ENCODE measurements at places on chromosomes 12 and 14.

- DNase-seq, result no peak
Observed at GRCh38 chr12:67594888-67595287, 53.7 kb upstream of the DYRK2 start.

- DNase-seq, result no peak
Observed at GRCh38 chr14:103298620-103299019, 35.4 kb upstream of the EIF5 start.

- no peak for DNase-seq
Observed at GRCh38 chr14:93956514-93957332, 19.6 kb downstream of the ASB2 start.

DNA sequence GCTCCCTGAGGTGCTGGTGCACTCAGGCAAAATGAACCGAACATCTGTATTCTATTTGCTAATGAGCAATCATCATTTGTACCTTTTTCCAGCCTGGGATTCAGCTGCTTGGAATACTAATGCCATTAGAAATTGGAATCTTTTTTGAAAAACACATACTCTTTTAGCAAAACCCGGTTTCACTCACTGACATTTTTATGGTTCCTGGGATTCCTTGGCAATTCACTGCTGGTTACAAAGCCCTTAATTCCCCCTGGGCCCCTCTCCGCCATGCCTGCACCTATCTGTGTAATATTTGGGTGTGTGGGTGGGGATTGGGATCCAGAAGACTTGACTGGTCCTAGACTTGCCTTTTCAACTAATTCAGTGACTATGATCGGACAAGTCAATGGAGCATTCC is 199.1 kb downstream of the FOXN3 start:
- DNase-seq, result no peak

- no peak for DNase-seq
Observed at GRCh38 chr14:101844219-101844618, 82.7 kb downstream of the PPP2R5C start.

GRCh38 chr12:124578445-124578844 is 11.0 kb upstream of the NCOR2 start:
- DNase-seq, result no peak

- DNase-seq, result peak; percentile 55
Observed at GRCh38 chr14:100140452-100141078, 18.9 kb downstream of the DEGS2 start.

DNA sequence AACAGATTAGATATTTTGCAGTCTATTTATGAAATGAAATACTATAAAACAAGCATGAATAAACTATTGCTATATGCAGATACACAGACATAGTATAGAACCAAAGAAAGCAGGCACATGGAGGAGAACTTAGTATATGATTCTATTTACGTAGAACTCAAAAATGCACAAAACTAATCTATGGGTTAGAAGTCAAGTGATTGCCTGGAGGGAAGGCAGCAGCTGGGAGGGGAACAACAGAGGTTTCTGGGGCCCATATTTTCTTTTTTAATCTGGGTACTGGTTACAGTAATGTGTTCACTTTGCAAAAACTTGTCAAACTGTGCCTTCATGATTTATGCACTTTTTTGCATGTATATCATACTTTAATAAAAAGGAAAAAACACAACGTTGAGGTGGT is 202.0 kb downstream of the BCAT1 start:
- DNase-seq, result no peak

- DNase-seq, result no peak
Observed at GRCh38 chr12:20513189-20513588, 144.9 kb downstream of the PDE3A start.

DNA sequence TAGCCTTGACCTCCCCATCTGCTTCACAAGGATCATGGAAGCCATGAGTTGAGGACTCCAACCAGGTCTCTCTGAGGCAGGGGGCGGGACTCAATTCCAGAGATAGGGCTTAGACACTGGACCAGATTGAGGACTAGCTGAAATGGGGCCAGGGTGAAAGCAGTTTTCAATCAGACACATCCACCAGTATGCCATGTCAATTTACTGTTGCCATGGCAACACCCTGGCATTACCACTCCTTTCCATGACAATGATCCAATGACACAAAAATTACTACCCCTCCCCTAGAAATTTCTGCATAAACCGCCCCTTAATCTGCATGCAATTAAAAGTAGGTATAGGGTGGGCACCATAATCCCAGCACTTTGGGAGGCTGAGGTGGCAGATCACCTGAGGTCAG is 18.6 kb upstream of the DCAF5 start:
- DNase-seq, result no peak

- no peak for DNase-seq
Observed at GRCh38 chr14:93061380-93062012, 54.2 kb downstream of the ITPK1 start.

GRCh38 chr14:95522116-95522515 is 5.7 kb upstream of the SYNE3 start:
- DNase-seq, result no peak

DNA sequence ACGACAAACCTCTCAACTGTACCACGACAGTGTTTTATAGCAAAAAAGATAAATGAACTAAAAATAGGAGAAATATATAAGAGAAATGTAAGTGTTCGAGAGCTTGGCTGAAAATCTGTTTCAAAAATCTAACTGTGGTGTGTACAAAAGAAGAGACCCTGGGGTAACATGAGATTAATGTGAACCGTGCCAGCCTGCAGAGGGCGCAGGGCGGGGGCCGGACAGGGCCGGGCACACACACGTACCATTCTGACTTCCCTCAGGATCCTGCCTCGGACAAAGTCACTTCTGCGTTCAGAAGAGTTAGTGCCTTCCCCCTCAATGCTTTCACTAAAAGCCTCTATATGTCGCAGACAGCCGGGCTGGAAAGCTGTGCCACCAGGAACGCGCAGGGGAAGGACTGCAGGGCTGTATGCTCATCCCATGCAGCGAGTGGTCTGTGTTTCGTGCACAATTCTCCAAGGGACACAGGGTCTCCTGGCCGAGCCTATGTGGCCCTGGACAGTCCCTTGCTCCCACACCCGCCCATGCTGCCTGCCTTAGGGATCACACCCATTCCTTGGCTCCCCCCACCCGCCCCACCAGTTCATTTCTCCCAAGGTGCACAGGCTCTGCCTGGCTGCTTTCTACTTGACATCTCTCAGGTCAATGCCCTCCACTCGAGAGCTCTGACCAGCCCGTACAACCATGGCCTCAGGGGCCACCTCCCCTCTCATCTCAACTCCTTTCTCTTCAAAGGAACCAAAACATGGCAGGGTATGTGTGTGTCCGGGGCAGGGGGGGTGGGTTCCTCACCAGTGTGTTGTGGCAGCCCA is 8.5 kb downstream of the CDCA4 start:
- no peak for DNase-seq

DNA sequence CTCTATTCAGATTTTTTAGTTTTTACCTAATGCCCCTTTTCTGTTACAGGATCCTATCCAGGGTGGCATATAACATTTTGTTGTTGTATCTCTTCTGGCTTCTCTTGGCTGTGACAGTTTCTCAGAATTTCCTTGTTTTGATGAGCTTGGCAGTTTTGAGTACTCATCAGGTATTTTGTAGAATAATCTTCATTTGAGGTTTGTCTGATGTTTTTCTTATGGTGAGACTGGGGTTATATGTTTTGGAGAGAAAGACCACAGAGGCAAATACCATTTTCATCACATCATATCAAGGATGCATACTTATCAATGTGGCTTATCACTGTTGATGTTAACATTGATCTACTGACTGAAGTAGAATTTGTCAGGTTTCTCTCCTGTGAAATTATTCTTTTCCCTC is 14.0 kb upstream of the LYZ start:
- no peak for DNase-seq

GRCh38 chr12:13588574-13588973 is 392.0 kb downstream of the EMP1 start:
- no peak for DNase-seq

- DNase-seq, result no peak
Observed at GRCh38 chr12:79776111-79776510, 85.3 kb upstream of the PAWR start.

DNA sequence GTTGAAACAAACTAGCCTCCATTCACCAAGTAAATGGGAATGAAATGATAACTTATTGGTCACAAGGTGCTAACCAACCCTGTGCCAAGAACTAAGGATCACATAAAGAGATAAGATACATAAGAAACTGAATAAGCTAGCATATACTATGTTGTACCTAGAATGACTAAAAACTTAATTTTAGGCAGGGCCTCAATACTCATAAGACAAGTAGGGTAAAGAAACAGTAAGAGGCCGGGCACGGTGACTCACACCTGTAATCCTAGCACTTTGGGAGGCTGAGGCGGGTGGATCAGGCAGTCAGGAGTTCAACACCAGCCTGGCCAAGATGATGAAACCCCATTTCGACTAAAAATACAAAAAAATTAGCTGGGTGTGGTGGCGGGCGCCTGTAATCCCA is 17.7 kb downstream of the GDF11 start:
- no peak for DNase-seq

- no peak for DNase-seq
Observed at GRCh38 chr12:19198272-19198671, 68.7 kb downstream of the PLEKHA5 start.

DNA sequence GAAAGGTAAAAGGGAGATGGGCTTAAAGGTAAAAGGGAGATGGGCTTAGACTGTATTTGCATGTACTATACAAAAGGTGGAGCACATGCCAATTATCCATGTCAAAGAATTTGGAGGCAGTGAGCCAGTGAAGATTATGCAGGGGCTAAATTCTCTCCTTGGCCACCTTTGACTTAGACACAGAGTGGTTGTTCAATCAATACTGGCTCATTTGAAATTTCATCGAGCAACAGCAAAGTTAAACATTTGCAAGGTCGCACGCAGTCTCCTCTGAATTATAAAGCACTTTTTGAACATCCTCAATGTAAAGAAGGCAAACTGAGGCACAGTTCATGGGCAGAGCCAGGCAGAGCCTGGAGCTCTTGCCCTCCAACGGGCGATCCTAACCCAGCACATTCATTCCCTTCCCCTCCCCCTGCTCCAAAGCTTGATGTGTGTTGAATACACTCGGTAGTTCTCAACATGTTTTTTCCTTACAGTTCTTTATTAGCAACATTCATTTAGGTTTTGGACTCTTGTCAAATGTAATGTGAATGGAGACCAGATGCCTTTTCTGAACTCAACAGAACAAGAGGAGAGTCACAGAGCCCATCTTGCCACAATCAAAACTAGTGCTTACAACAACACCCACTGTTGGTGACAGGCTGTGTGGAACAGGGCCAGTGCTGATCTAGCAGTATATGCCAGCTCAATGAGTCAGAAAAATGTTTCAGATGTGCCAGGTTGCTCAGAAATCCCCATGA is 169.7 kb upstream of the G2E3 start:
- DNase-seq, result peak; percentile 100

- no peak for DNase-seq
Observed at GRCh38 chr14:50272498-50272897, 39.5 kb downstream of the L2HGDH start.

DNA sequence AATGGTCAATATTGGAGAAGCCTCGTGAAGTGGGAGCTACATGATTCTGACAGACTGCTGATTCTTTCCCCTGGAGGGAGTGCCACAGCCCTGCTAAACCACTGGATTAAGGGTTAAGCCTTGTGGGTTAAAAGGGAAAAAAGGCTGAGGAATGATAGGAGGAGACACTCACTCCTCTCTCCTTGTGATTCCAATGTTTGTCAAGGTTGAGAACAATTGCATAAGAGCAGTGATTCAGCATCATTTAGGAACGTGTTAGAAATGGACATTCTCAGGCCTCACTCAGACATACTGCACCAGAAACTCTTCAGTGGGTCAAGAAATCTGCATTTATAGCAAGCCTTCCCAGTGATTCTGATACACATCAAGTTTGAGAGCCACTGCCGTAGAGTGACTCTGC is 87.8 kb upstream of the GZMB start:
- DNase-seq, result no peak

DNA sequence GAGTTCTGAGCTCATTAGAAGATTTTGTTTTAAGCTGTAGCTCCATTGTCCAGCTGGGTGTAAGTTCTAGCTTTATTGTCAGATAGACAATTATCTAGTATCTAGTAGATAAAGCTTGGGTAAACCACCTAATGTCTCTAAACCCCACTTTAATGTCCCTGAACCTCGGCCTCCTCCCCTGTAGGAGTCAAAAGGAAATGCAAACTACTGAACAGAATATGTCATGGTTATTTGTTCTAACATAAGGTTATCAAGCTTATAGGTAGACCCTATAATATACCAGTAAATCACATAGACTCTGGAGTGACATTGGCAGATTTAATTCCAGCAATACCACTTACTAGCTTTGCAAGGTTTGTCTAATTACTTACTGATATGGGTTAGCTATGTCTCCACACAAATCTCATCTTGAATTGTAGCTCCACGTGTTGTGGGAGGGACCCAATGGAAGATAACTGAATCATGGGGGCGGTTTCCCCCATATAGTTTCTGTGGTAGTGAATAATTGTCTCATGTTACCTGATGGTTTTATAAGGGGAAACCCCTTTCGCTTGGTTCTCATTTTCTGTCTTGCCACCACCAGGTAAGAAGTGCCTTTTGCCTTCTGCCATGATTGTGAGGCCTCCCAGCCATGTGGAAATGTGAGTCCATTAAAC is 29.4 kb downstream of the BCAT1 start:
- no peak for DNase-seq

DNA sequence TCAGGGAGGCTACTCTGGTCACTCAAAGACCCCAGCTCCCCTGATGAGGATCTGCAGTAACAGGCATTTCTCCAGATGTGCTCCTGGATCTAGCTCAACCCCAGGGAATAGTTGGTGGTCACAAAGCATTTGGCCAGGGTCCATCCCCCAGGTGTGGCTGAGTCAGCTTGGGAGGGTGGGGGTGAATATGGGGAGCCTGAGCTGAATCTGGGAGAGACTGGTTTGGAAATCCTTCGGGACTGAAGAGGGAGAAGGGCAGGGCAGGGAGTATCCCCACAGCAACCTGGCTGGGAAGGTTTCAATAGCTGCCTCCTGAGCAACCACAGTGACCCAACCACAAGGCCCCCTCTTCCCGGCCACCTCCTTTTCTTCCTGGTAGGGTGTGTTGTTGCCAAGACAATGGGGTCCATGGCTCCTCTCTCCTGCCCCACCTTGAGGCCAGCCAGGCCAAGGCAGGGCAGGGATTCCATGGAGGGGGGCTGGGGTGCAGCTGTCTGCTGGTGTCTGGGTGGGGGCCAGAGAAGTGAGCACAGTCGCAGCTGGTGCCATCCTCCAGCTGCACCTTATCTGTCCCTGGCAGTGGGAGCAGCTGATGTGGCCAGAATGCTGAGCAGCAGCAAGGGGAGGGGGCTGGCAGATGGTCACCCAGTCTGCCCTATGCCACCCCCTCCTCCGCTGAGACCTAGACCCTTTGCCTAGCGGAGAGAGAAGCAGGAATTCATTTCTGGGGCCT is 5.5 kb downstream of the ASIC1 start:
- peak; percentile 58 for DNase-seq
